Activated T-helper 2 cell treated with anti-CD3 and anti-CD28 coated beads, Interferon-gamma antibody, Interleukin-2, Interleukin-4, amounts not matched to agents 10 μg/mL and 5 μg/mL and 100 μg/mL, durations not matched to agents 14 hours and 24 hours and 36 hours (primary cell): ENCODE measurements at places on chromosomes 6 and 20. TPM values are rescaled to one million over a fixed set of nuclear protein-coding genes. Genes with fewer than 3 reads are reported as not detected.

DNA sequence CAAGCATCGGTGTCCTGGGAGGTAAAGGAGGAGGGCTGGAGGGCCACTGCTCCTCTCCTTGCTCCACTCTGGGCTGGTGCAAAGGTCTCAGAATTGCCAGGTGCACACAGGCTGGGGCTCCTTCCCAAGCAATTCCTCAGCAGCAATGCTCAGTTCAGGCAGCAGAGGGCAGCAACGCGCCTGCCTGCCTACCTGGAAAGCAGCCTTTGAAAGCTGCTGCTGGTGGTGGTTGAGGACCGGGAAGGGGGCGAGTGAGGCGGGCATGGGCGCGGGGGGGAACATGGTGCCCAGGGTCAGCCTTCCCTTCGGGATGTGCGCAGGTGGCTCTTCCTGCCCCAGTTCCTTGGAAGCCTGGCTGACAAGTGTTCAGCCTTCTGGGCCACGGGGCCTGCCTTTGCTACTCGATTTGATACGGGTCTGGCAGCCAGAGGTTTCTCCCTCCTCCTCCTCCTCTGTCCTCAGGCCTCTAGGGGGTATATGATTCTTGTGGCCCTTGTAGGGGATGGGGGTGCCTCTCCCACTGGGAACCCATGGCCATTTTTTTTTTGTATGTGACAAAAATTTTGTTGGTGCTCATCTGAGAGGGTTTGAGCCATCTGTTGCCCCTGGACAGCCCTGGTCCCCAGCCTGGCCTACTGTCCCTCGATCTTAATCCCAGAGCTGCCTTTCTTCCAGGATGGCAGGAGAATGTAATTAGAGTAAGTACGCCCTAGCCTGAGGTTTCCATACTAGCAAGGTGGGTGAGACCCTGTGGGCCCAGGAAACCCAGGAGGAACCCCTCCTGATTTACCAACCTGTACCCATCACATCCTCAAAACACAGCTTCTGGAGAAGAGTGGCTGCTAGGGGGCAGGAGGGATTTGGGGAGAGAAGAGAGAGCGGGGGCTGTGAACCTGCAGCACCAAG, 20.1 kb downstream of the MRPS18A start:
- peak; percentile 71 for DNase-seq
- no peak overlapping the region for H3K4me3 ChIP-seq
- peak overlapping the region; percentile 40 for H3K27ac ChIP-seq
- H3K4me1 ChIP-seq: peaks cover 35% of the 10 kb centered on the region
- H3K36me3 ChIP-seq: peaks cover 23% of the 10 kb centered on the region
- no peaks in the 10 kb centered on the region for H3K27me3 ChIP-seq

GMPR gene
- 1.0 and 1.1 TPM in 2 replicates for total RNA-seq

- no peak overlapping the region for H3K4me3 ChIP-seq
- DNase-seq: no peak
- H3K36me3 ChIP-seq: no peaks in the 10 kb centered on the region
- H3K27me3 ChIP-seq: no peaks in the 10 kb centered on the region
- no peak overlapping the region for H3K27ac ChIP-seq
- H3K4me1 ChIP-seq: no peaks in the 10 kb centered on the region
Observed at GRCh38 chr6:76684875-76685274, 612.4 kb upstream of the IMPG1 start.

DNA sequence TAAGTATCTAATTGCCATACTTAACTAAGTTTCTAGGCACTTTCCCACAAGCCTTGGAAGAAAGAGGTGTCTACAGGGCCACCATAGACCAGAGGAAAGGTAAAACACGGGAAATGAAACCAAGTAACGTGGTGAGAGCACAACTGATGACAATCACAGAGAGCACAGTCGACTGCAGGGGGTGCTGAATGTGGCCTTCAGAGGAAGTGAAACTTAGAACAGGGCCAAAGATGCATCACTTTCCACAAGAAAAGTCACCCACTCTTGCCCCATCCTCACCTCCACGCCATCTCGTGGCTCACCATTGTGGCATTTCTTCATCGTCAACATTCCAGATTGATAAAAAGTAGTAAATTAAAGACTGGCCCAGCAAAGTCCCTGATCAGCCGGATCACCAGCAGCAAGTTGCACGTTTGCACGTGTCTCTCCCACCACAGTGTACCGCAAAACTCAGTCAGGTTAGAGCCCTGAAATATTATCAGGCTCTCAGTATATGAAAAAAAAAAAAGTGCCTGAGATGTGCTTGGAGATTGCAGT, 31.4 kb downstream of the HIVEP2 start:
- DNase-seq: peak; percentile 75
- peak overlapping the region; percentile 48 for H3K4me3 ChIP-seq
- peak overlapping the region; percentile 87 for H3K27ac ChIP-seq
- peaks cover 44% of the 10 kb centered on the region for H3K36me3 ChIP-seq
- H3K4me1 ChIP-seq: peaks cover 67% of the 10 kb centered on the region

DNA sequence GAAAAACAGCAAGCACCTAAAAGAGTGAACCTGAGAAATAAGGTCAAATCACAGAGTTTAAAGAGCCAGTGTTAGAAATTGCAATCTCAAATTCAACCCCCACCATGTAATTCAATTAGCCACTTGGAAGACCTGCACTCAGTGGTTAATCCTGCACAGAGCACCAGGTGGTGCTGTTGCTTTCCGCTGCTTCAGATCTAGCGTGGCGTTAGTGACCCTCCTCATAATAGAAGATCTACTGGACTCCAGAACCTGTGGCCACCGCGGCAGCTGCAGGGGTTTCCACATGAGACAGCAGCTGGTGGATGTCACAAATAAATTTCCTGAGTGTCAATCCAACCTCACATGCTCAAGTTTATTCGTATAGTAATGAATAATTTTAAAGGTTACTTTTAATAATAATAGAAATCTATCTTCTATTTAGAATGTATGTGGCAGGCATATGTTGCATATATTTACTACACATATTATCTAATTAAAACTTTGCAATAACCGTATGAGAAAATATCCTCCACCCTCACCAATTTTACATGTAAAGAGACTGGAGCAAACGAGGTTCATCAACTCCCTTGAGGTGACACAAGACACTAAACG, 84.4 kb downstream of the SYNE1 start:
- peak; percentile 11 for DNase-seq
- no peaks in the 10 kb centered on the region for H3K4me1 ChIP-seq
- no peak overlapping the region for H3K27ac ChIP-seq
- no peaks in the 10 kb centered on the region for H3K36me3 ChIP-seq
- no peaks in the 10 kb centered on the region for H3K27me3 ChIP-seq

KCNQ5 gene
- 15.3 and 18.8 TPM in 2 replicates for total RNA-seq

RAET1L gene
- total RNA-seq: not detected in 2 replicates

- H3K27ac ChIP-seq: no peak overlapping the region
- no peaks in the 10 kb centered on the region for H3K36me3 ChIP-seq
- H3K4me1 ChIP-seq: peaks cover 3% of the 10 kb centered on the region
- peaks cover 12% of the 10 kb centered on the region for H3K27me3 ChIP-seq
- DNase-seq: no peak
Observed at GRCh38 chr20:1190847-1191246, 6.1 kb upstream of the TMEM74B start.

- DNase-seq: no peak
- H3K27me3 ChIP-seq: no peaks in the 10 kb centered on the region
- peak overlapping the region; percentile 80 for H3K27ac ChIP-seq
- H3K36me3 ChIP-seq: peaks cover 12% of the 10 kb centered on the region
- no peak overlapping the region for H3K4me3 ChIP-seq
Observed at GRCh38 chr6:110538416-110539160, 62.2 kb upstream of the SLC22A16 start.

- H3K4me3 ChIP-seq: no peak overlapping the region
- H3K27ac ChIP-seq: no peak overlapping the region
- H3K4me1 ChIP-seq: no peaks in the 10 kb centered on the region
Observed at GRCh38 chr20:9280666-9281065, 211.8 kb downstream of the PLCB4 start.

- H3K36me3 ChIP-seq: no peaks in the 10 kb centered on the region
- H3K4me1 ChIP-seq: peaks cover 2% of the 10 kb centered on the region
- no peak overlapping the region for H3K4me3 ChIP-seq
- H3K27ac ChIP-seq: no peak overlapping the region
Observed at GRCh38 chr20:37364927-37365272, 19.0 kb downstream of the SRC start.

GRCh38 chr6:106360989-106361430, 493 bp downstream of the CRYBG1 start:
- peaks cover 9% of the 10 kb centered on the region for H3K4me1 ChIP-seq
- no peaks in the 10 kb centered on the region for H3K36me3 ChIP-seq
- H3K4me3 ChIP-seq: peak overlapping the region; percentile 79

DNA sequence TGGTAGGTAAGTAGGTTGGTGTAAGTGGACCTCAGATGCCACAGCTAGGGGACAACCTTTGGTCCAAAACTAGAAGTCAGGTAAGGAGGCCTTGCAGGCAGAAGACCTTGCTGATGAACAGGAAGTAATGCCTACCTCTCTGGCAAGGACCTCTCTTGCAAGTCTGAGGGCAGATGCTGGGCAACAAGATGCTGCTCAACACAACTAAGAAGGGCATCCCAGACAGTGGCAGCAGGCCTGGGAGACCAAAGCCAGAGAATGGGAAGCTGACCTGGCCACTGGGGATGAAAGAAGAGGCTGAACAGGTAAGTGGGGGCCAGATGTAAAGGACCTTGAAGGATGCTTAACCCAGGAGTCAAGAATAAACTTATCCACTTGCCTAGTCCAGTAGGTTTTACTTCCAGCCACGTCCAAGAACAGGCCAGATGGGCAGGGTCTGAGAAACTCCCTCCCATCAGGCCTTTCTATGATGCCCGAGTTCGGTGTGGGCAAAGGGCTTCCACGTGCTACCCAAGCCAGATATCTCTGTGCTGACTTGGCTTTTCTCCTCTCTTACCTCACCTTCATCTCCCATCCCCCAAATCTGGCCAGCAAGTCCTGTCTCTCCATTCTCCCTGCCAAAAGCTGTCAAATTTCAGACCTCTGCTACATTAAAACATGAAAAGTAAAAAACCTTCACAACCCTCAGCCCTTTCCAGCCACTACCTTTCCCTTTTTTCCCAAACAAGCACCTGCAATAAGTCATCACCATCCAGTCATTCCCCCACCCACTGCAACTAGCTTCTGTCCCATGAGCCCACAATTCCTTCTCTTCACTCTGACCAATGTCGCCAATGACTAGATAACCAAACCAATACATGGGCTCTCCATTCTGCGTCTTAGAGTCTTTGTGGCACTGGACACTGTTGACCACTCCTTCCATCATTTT, 11.5 kb upstream of the PLCG1 start:
- no peak for DNase-seq
- peaks cover 74% of the 10 kb centered on the region for H3K36me3 ChIP-seq
- H3K4me1 ChIP-seq: peaks cover 14% of the 10 kb centered on the region
- peak overlapping the region; percentile 1 for H3K27ac ChIP-seq

DNA sequence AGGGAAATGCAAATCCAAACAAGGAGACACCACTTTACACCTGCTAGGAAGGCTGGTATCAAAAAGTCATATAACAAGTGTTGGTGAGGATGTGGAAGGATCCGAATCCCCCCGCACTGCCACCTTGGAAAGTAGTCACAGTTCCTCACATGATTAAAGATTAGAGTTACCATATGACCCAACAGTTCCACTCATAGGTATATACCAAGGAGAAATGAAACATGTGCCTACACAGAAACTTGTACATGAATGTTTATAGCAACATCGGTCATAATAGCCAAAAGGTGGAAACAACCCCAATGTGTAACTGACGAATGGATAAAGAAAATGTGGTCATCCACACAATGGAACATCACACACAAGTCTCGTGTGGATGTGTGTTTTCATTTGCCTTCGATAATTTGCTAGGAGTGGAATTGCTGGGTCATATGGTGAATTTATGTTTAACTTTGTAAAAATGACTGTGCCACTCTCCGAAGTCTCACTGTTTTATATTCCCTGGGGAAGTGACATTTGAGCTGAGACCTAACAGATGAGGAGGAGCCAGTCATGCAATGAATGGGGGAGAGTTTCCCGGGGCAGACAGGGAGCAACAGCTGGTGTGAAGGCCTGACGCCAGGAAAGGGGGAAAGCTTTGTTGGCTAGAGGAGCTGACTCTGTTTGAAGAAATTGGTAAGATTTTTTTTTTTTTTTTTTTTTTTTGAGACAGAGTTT, 125.9 kb upstream of the MLN start:
- no peaks in the 10 kb centered on the region for H3K4me1 ChIP-seq
- peaks cover 25% of the 10 kb centered on the region for H3K27me3 ChIP-seq
- no peak overlapping the region for H3K27ac ChIP-seq
- H3K36me3 ChIP-seq: no peaks in the 10 kb centered on the region
- DNase-seq: no peak

DNA sequence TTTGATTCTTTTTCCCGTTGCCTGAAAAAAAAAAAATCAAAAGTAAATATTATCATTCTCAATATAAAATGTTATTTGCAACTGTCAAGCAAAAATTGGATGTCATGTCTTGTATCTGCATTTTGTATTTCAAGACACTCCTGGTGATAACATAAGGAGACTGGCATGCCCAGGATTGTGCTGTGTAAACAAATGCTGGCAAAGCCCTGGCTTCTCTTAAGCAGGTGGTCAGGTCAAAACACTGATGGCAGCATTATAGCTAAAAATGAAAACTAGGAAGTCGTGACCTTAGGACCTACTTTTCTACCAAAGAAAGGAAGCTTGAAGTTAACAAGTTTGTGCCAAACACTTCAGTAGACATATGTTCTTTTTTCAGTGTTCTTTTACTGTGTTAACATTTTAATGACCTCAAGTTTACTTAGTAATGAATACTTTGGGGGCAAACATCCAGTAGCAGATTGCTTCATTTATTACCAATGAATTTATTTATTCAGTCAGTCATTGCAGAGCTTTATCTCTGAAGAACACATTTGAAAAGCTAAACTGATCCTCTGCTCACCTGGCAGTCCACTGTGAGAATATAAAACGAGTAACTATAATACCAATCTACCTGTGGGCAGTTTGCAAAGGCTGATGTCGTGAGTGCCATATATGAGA, 243.1 kb upstream of the FLRT3 start:
- no peaks in the 10 kb centered on the region for H3K4me1 ChIP-seq
- no peak overlapping the region for H3K4me3 ChIP-seq
- DNase-seq: no peak
- no peaks in the 10 kb centered on the region for H3K36me3 ChIP-seq
- H3K27me3 ChIP-seq: no peaks in the 10 kb centered on the region

SLC13A3 gene
- total RNA-seq: not detected in 2 replicates

- DNase-seq: no peak
- H3K27ac ChIP-seq: no peak overlapping the region
- no peaks in the 10 kb centered on the region for H3K27me3 ChIP-seq
- peaks cover 4% of the 10 kb centered on the region for H3K4me1 ChIP-seq
- H3K4me3 ChIP-seq: no peak overlapping the region
- H3K36me3 ChIP-seq: no peaks in the 10 kb centered on the region
Observed at GRCh38 chr20:53411129-53411528, 182.5 kb downstream of the ZNF217 start.
